ENCODE measurements at places on chromosomes 3 and 15.
A peak's percentile ranks its signal among the peaks of the same experiment; 100 is the strongest.

- no peak for DNase-seq
Measured at GRCh38 chr3:79263423-79263822, 504.4 kb downstream of the ROBO1 start.

GRCh38 chr3:178406206-178406605, 130.0 kb upstream of the KCNMB2 start:
- DNase-seq: peak; percentile 65

GRCh38 chr3:160564258-160564911, 986 bp downstream of the KPNA4 start:
- no peak for DNase-seq

- no peak for DNase-seq
Measured at GRCh38 chr15:71601038-71601834, 209.1 kb upstream of the NR2E3 start.

- peak; percentile 17 for DNase-seq
Measured at GRCh38 chr15:38883987-38884386, 319.4 kb upstream of the RASGRP1 start.

GRCh38 chr3:2099028-2099671, 484 bp downstream of the CNTN4 start:
- DNase-seq: peak; percentile 5

GRCh38 chr3:39104961-39105686, 2.3 kb downstream of the GORASP1 start:
- no peak for DNase-seq

DNA sequence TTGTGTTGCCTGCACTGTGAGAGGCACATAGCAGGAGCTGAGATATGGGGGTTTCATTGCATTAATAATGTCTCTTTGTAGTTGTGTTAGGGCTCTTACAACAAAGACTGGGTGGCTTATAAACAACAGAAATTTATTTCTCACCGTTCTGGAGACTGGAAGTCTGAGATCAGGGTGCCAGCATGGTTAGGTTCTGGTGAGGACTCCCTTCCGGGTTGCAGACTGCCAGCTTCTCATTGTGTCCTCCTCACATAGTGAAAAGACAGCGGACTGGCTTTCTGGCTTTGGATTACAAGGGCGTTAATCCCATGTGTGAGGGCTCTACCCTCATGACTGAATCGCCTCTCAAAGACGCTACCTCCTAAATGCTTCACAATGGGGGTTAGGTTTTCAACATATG, 20.6 kb downstream of the TMEM108 start:
- no peak for DNase-seq

- DNase-seq: no peak
Measured at GRCh38 chr15:39296955-39297354, 283.9 kb upstream of the THBS1 start.

DNA sequence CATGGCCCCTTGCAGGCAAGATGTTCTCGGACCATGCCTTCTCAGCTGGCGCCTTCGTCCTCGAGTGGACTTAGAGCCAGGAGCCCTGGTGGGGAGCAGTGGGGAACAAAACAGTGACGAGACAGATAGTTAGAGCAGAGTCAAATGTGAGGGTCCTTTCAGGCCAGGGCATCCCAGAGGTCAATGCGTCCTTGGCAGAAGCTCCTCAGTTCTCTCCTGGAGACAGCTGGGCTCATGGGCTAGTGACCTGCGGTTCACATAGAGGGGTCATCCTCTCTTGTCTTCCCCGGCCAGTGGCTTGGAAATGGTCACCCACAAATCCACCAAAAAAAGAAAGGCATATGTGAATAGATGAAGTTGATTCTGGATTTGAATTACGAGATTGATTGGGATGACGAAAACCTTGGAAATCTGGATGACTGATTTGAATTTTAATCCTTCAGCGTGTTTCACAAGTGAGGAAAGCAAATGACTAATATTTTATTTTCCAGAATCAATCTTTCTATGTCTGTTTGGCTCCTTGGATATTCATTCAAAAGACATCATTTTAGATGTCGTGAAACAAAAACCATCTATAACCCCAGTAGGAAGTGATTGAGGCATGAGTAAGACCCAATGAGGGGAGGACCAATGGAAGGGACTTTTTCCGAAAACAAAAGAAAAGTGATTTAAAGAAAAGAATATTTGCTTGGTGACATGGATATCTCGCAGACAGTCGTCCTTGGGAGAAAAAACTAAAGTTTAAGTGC, 84.5 kb downstream of the ASB7 start:
- peak; percentile 73 for DNase-seq

GRCh38 chr3:97882975-97883598, 61.3 kb downstream of the CRYBG3 start:
- peak; percentile 17 for DNase-seq

- no peak for DNase-seq
Measured at GRCh38 chr15:100734586-100734985, 132.2 kb downstream of the ASB7 start.

DNA sequence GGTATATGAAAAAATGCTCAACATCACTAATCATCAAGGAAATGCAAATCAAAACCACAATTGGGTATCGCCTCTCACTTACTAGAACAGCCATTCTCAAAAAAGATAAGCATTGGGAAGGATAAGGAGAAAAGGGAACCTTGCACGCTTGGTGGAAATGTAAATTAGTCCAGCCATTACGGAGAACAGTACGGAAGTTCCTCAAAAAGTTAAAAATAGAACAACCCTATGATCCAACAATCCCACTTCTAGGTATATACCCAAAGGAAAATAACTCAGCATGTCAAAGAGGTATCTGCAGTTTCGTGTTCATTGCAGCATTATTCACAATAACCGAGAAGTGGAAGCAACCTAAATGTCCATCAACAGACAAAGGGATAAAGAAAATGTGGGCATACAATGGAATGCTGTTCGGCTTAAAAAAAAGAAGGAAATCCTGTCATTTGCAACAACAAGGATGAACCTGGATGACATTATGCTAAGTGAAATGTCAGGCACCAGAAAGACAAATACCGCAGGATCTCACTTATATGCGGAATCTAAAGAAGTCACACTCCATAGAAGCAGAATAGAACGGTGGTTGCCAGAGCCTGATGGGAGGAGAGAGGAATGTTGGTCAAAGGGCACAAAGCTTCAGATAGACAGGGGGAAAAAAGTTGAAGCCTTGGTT, 11.7 kb upstream of the CMTM7 start:
- DNase-seq: no peak

GRCh38 chr15:40325188-40325587, 1.7 kb downstream of the INAFM2 start:
- no peak for DNase-seq

DNA sequence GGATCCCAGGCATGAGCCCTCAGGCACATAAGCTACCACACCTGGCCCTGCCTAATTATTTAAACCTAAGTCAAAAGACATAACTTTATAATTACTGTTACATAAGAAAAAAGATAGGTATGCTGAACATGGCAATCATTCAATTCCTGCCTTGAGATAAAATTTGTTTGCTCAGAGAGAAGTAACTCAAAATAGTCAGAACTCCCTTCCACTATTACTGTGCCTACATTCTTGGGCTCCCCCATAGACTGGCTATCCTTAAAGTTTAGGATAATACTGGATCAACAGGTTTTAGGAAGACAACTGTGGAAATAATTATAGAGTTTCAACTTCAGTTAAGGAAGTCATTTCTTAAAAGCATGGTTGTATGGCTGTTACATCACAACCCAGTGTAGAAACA, 9.9 kb downstream of the WDR53 start:
- no peak for DNase-seq

DNA sequence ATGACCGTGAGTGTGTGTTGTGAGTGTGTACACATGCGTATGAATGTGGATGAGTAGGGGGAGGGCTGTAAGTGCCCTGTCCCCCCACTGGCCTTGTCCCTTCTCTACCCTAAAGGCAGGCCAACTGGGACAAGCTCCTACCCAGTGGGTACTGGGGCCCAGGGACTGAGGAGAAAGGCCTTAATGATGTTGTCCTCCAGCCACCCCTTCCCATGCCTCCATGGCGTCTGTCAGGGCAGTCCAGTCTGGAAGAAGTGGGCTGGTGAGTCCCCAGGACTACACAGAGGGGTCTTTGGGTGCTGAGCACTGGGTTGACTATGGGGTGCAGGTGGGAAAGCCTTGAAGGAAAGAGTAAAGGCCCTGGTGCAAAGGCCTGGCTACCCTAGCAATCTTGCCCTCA, 16.9 kb upstream of the CORO2B start:
- no peak for DNase-seq

Measured in GM03348 (cell line).